ENCODE measurements at places on chromosomes 3 and 15.

DNA sequence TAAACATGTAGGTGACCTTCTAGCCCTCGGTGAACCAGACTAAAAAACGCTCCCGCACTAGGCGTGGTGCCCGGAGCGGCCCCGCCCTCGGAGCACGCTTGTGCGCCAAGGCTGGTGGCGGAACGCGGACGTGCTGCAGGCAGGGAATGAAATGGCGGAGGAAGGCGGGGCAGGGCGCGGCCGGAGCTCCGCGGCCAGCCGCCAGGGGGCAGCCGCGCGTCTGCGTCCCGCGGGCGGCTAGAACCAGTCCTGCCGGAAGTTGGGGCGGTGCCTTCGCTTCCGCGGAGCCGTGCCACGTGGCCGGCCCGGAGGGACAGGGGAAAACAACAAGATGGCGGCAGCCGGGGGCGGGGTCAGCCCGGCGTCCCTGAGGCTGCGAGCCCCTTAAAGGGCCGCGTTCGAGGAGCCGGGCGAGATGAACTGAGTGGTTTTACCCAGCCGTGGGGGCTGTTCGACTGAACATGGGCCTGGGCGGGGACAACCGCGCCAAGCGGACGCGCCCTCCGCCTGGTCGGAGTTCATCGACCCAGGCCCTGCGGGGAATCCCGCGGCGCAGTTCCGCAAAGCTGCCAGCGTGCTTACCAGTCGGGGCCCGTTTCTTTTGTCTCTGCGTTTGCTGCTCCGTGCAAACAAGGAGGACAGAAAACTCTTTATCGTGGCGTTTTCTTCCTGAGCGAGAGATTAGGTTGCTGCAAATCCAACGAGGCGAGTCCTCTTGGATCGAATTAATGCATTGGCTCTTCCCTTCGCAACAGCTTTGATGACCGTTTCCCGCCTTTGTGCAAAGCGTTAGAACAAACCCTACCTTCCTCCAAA is 90.9 kb upstream of the CHD2 start:
- DNase-seq: peak; percentile 94

DNA sequence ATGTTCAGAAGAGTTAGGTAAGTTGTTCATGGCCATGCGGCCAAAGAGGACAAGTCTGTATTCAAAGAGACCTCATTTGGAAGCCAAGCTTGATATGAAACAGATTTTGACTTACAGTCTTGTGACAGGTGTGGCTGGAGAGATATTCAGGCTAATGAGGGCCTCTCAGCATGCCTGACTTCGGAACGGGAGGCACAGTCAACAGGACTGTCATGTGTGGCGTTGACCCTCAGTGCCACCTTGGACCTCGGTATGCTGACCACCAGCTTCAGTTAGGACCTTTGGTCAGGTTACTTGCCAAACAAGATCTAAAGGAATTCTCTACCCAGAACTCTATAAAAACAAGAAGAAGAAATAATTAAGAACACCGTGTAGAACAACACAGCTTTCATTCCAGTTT is 124.1 kb downstream of the CHST2 start:
- no peak for DNase-seq

DNA sequence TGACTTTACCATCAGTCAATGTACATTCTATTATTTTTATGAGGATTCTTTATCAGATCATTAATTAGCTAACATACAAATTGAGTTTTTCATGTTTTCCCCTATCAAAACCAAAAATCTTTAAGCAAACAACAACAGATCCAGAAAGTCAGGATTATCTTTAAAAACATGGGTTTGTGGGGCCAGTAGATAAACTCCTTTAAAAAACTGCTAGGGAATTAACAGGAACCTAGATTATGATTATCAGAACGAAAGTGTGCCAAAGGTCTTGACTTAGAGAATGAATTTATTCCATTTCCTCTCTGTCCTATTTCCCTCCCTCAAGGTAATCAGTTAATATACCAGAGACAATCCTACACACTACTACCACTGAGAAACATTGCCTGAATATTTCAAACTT is 13.2 kb upstream of the CCDC13 start:
- no peak for DNase-seq

DNA sequence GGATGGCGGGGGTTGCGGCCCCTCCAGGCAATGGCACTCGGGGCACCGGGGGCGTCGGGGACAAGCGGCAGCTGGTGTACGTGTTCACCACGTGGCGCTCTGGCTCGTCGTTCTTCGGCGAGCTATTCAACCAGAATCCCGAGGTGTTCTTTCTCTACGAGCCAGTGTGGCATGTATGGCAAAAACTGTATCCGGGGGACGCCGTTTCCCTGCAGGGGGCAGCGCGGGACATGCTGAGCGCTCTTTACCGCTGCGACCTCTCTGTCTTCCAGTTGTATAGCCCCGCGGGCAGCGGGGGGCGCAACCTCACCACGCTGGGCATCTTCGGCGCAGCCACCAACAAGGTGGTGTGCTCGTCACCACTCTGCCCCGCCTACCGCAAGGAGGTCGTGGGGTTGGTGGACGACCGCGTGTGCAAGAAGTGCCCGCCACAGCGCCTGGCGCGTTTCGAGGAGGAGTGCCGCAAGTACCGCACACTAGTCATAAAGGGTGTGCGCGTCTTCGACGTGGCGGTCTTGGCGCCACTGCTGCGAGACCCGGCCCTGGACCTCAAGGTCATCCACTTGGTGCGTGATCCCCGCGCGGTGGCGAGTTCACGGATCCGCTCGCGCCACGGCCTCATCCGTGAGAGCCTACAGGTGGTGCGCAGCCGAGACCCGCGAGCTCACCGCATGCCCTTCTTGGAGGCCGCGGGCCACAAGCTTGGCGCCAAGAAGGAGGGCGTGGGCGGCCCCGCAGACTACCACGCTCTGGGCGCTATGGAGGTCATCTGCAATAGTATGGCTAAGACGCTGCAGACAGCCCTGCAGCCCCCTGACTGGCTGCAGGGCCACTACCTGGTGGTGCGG is 1.9 kb downstream of the CHST2 start:
- DNase-seq: peak; percentile 62

- DNase-seq: no peak
Observed at GRCh38 chr3:188507244-188507720, 353.3 kb downstream of the LPP start.

GRCh38 chr3:82087958-82088357 is 326.5 kb upstream of the GBE1 start:
- no peak for DNase-seq

DNA sequence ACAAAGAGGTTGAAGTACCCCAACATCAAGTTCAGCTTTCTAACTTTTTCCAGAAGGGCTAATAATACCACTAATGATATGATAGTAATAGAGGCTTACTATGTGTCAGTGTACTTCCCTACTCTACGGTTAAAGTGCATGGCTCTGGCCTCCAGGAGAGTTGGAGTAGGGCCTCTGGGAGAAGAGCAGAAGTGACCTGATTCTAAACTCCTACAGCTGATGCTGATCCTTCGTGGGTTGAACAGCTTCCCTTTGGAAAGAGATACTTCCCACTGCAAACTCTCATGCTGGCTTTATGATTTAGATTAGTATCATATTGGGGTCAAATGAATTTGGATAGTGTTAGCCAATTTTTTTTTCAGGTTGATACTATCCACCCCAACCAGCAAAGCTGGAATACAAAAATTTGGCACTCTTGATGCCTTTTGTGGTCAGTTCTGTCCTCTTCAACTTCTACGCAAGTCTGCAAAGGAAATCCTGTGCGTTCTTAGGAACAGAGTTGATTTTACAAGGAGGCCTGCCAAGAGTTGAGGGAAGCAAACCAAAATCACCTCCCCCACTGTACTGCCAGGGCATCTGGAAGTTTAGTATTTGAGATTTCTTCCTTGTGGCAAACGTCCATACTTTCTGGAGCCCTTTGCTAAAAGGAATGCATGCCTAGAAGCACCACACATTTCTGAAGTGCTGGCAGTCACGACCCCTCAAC is 17.8 kb downstream of the TMEM212 start:
- no peak for DNase-seq

DNA sequence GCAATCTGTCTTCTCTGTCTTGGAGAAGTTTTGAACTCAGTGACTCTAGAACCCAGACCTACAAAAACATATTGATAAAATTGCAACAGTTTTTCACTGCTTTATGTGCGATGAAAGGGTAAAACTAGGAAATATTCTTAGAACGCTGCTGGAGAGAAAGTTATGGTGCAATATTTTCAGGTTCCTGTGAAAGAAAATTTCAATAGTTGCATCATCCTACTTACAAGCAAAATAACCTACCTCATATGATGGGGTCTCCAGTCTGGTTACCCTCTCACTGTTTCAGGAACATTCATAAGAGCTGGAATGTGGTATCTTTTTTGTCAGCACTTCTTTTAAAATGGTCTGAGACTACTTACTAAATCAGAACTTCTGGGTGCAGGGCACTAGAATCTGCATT is 27.1 kb downstream of the GATM start:
- DNase-seq: no peak

- DNase-seq: no peak
Observed at GRCh38 chr3:174955513-174956016, 96.4 kb downstream of the NAALADL2 start.

DNA sequence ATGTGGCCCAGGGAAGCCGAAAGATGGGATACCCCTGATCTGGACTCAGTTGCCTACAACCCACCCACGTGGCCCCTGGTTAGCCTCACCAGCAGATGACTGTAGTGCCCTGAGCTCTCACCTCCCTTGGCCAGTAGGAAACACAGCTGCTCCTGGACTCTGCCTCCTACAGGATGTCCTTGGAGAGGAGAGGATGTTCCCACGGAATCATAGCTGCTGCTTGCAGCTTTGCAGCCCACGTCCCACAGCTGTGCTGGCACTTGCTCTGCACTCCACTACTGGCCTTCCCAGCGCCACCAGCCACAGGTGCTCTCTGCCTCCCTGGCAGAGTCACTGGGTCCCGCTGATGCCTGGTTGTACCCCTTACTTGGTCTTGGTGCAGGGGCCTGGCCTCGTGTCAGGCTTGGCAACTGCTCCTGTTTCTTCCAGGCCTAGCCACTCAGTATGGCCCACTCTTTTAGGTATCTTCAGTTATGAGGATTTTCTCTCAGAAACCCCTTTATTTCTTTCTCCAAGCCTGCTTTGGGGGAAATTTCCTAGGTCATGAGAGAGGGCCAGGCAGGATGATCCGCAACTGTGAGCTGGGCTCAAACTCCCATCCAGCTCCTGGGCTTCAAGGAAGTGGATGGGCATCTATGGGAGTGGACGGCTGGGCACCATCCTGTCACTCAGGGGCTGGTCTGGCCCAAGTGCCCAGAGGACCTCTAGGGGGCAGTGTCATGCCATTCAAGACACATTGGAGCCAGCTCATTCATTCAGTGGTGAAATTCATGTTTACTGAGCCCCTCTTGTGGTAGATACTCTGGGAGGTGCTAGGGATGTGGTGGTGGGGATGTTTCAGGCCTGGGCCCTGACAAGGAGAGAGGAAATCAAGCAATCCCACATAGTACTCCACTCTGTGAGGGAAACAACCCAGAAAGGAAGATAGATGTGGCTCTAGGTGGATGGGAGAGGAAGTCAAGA is 16.2 kb upstream of the VILL start:
- DNase-seq: peak; percentile 50

All from stimulated activated CD4-positive, alpha-beta T cell treated with anti-CD3 and anti-CD28 coated beads, Interleukin-1b, Interleukin-23, amount 100 ng/mL, for 4 hours (primary cell).